Stimulated activated CD4-positive, alpha-beta T cell treated with anti-CD3 and anti-CD28 coated beads, Interleukin-1b, Interleukin-23, amount 100 ng/mL, for 1 hour (primary cell): ENCODE measurements at places on chromosomes 16 and 17.

GRCh38 chr17:57406131-57406980, 150.0 kb downstream of the MSI2 start:
- no peak for DNase-seq

GRCh38 chr17:11495613-11496012, 102.7 kb upstream of the DNAH9 start:
- no peak for DNase-seq

GRCh38 chr17:50828508-50829170, 6.7 kb upstream of the WFIKKN2 start:
- DNase-seq, result no peak

GRCh38 chr16:63816276-63816675, 1305.6 kb downstream of the CDH11 start:
- no peak for DNase-seq

GRCh38 chr16:30956601-30957455, 726 bp upstream of the SETD1A start:
- peak; percentile 86 for DNase-seq

GRCh38 chr17:46874906-46875305, 23.5 kb downstream of the WNT9B start:
- no peak for DNase-seq

GRCh38 chr17:41489531-41489930, at the start of gene KRT36:
KRT36 (minus strand) TSS chr17:41489910; CDS start chr17:41489864, 46 bp downstream.
- DNase-seq, result no peak

GRCh38 chr17:49926886-49927285, 42.1 kb upstream of the DLX4 start:
- DNase-seq, result no peak

- no peak for DNase-seq
Observed at GRCh38 chr17:74133740-74134139, 69.7 kb upstream of the RPL38 start.

DNA sequence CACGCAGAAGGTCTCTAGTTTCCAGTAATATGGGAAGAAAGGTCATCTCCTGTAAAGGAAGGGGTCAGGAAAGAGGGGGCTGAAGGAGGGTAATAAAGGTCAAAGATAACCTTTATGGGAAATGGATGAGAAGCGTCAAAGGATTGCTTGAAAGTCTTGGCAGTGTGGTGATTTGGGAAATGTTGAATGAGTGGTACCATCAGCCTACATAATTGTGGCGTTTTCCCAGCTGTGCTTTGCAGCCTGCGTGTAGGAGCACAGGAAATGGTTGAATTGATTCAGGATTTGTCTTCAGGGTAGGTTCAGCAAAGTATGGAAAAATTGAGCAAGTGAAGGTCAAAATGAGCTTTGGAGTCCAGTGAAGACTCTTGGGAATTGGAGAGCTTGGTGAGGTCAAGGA, 115.8 kb upstream of the NOL11 start:
- no peak for DNase-seq

- DNase-seq, result no peak
Observed at GRCh38 chr17:64115043-64115698, 14.8 kb downstream of the ERN1 start.

- DNase-seq, result no peak
Observed at GRCh38 chr16:80527297-80527696, 13.5 kb upstream of the DYNLRB2 start.

DNA sequence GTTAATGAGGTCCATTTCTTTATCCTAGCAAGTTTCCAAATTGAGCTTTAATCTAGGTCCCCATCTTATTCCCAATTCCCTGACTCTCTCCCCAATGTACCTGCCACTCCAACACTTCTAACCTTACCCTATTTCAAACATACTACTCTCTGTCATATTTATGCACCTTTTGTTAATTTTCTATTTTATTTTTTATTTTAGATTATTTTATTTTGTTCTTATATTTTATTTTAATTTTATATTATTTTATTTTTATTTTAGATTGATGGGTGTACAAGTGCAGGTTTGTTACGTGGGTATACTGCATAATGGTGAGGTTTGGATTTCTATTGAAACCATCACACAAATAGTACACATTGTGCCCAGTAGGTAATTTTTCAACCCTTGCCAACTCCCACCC, 333.9 kb upstream of the ERCC4 start:
- DNase-seq, result no peak

- no peak for DNase-seq
Observed at GRCh38 chr16:886084-886543, 84.7 kb downstream of the LMF1 start.

DNA sequence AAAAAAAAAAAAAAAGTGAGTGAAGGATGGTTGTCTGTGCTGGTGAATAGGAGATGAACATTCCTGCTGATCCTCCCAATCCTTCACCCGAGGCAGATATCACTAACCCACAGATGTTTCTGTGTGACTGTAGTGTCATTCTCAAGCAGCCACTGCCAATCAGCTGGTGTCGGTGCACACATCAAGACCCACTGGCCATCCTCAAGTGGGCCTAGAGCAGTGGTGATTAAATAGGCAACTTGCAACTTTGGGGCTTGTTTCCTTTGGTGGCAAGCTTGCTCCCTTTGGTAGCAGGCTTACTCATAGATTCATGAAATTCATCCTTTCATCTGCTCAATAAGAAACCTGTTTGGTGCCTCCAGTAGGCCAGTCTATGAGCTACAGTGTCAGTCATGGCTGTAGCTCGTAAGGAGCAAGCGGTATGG, 51.1 kb upstream of the LGALS9 start:
- DNase-seq, result no peak

DNA sequence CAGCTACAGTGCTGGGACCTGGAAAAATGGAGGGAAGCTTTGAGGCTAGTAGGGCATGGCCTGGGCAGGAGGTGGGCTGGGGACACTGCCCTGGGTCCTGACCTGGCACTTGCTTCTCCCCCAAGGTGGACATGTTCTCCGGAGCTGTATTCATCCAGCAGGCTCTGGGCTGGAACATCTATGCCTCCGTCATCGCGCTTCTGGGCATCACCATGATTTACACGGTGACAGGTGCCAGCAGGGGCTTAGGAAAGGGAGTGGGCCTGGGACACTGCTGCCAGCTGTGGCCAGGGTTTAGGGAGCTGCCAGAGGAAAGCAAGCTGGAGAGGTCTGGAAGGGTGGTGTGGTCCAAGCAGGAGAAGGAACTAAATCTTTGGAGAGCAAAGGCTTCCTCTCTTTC, 3.1 kb downstream of the SLC5A2 start:
- no peak for DNase-seq

DNA sequence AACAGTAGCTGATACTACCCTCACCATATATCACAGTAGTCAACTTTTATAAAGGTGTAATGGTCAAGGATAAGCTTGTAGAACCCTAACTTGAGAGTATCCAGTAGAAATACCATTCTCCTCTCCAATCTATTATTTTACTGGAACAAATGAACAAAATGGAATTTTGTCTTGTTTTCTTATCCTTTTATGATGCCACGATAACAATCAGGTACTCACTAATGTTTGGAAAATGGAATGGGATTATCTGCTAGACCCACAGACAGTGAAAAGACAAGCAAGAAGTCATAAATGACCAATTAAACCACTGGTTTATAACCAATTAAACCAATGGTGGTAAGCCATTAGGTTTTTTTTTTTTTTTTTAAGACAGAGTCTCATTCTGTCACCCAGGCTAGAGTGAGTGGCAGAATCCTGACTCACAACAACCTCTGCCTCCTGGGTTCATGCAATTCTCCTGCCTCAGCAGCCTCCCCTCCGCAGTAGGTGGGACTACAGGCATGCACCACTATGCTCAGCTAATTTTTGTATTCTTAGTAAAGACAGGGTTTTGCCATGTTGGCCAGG, 10.4 kb downstream of the GPATCH8 start:
- DNase-seq, result no peak

DNA sequence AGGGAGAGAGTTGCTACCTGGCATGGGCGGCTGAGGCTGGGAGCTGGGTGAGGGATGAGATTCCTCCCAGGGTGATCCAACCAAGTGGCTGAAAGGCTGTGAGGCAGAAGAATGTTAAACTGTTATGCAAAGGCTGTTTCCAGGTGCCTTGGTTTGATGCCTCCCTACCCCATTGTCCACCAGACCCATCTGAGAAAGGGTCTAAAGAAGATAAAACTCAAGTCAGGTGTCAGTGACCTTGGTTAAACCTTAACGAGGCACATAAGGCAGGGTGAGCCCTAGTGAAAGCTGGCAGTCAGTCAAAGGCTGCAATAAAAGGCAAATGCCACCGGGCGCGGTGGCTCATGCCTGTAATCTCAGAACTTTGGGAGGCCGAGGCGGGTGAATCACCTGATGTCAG, 23.8 kb downstream of the LDHD start:
- no peak for DNase-seq

GRCh38 chr17:42340691-42341127, 47.5 kb downstream of the STAT3 start:
- DNase-seq, result no peak

DNA sequence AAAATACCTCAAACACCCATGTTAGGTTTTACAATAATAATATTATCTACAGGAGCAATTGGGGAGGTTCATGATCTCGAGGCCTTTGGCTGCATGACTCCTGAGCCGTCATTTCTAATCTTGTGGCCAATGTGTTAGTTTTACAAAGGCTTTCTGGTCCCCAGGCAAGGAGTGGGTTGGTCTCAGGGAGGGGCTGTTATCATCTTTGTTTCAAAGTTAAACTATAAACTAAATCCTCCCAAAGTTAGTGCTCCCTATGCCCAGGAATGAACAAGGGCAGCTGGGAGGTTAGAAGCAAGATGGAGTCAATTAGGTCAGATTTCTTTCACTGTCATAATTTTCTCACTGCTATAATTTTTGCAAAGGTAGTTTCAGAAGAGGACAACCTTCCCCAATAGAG, 9.1 kb upstream of the CCL5 start:
- DNase-seq, result no peak

DNA sequence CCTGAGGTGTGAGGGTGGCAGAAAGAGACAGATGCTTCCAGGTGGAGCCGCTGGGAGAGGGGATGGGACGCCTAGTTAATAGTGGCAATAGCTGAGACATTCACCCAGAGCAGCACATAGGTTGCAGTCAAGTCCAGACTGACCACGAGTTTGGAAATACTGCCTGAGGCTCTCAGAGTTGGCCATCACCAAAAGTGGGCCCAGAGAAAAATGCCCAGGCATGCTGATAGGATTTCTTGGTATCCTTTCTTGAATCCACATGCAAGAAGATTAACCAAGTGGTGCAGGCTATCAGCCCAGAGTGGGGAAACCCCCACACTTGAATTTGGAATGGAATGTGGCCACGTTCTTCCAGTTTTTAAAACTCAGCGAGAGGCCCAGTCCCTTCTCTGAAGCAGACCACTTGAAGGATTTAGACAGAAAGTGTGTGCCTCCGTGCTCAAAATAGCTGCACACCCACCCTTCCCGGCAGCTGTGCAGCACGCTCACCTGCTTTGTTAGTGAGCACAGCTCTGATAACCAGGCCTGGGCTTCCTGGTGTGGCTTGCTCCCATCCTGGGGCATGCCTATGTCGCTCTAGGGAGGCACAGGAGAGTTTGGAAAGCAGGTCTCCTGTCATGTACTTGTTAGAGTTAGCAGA, 35.7 kb downstream of the PLD6 start:
- DNase-seq, result no peak

- no peak for DNase-seq
Observed at GRCh38 chr17:31787857-31788570, 71.0 kb downstream of the COPRS start.

DNA sequence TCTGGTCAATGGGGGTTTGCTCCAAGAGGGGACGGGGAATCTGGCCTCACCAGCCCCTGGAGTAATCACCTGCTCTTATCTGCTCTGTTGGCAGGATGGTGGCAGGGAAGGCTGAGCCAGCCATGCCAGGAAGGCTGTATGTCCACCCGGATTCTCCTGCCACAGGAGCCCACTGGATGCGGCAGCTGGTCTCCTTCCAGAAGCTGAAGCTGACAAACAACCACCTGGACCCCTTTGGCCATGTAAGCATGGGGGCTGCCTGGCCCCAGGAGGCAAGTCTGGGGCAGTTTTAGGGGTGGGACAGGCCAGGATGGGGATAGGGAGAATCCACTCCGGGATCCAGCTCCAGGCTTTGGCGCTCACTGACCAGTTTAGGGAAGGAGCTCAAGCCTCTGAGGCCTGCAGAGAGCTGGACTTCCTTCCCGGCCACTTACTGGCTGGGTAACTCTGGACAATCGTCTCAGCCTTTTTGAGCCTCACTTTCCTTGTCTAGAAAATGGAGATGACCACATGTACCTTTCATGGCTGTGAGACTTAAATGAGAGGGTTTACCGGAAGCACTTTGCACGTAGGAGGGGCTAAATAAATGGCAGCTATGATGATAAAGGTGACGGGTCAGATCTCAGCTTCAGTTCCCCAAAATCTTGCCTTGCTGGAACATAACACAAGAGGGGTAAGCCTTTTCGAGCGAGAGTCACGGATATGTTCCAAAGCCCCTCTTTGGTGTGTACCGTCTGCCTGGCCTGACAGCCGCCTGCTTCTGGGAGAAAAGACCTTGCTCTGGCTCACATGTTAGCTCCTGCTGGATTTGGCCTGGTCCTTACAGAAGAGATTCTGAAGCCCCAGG, 15.4 kb downstream of the TBX4 start:
- no peak for DNase-seq

- no peak for DNase-seq
Observed at GRCh38 chr17:57953219-57953618, 2.0 kb downstream of the CUEDC1 start.

DNA sequence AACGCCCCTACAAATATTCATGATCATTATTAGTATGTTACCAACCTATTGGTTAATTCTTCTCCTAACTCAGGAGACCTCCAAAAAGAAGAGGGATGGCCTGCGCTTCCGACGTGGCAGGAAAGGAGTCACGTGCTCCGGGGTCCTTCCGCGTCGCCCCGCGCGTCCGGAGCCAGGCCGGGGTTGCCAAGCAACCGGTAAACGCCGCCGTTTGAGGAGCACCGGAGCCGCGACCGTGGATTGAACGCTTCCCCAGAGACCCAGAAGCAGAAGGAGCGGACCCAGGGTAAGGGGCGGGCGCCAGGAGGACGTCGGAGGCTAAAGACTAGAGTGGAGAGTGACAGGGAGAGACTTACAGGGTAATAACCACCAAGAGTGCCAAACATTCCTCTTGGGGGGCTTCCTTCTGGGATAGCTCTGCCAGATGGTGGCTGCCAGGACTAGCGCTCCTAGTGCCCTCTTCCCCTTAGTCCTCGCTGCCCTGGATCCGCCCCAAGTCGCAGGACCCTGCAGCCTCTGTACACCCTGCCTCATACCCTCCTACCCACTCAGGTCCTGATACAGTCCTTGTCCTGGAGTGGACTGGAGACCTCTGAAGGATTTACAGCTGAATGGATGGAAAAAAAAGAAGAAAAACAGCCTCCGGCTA, at the start of gene DNAI2:
TSS of gene DNAI2 (plus strand) at position 175 of the 649 bp plus-strand sequence. CDS start 7,584 bp downstream, outside the sequence.
- DNase-seq, result no peak
